Adrenal gland (tissue), 19 donors: ENCODE measurements at places on chromosomes 2 and 18. TPM values are rescaled to one million over a fixed set of nuclear protein-coding genes. Genes with fewer than 3 reads are reported as not detected.

Gene UPP2
- total RNA-seq = 0.18 TPM

Gene EMX1
- not detected for total RNA-seq

Gene CDH20
- 0.12 TPM for total RNA-seq

Gene BOLL
- total RNA-seq = not detected

Gene AQP12B
- total RNA-seq = not detected

Gene DTNA
- 19.2 TPM for total RNA-seq

Gene EVA1A
- total RNA-seq = 2.0 TPM

DNA sequence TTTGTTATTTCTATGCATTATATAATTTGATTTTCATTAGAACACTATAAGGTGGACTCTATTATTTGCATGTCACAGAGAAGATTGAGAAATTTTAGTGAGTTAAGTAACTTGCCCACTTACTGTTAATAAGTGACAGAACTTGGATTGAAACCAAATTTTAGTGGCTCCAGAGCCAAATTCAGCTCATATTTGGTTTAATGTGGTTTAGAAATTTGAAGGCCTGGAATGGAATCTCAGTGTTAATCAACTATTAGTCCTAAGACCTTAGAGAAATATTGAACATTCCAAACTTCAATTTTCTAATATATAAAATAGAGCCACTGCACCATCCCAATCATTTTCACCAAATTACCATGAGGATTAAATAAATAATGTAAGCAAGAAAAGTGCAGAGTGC is 281.6 kb downstream of the ZNF385B start:
- DNase-seq = no peak

DNA sequence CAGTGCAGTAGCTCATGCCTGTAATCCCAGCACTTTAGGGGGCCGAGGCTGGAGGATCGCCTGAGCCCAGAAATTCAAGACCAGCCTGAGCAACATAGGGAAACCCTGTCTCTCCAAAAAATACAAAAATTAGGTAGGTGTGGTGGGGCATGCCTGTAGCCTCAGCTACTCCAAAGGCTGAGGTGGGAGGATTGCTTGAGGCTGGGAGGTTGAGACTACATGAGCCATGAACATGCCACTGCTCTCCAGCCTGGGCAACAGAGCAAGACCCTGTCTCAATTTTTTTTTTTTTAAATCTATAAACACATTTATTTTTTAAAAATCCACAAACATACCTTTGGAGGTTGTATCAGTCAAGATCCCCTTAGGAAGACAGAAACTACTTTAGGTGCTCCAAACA is 326.3 kb downstream of the EPHA4 start:
- DNase-seq = no peak

- DNase-seq = no peak
These were observed 51.4 kb downstream of the UXS1 start for GRCh38 chr2:106142683-106143082.

GRCh38 chr18:42533009-42533575 is 578.1 kb downstream of the PIK3C3 start:
- DNase-seq = no peak

GRCh38 chr2:11784747-11785610 is 38.5 kb downstream of the LPIN1 start:
- DNase-seq = peak; percentile 30

- DNase-seq = no peak
These were observed 1.7 kb upstream of the PER2 start for GRCh38 chr2:238290091-238290509.

DNA sequence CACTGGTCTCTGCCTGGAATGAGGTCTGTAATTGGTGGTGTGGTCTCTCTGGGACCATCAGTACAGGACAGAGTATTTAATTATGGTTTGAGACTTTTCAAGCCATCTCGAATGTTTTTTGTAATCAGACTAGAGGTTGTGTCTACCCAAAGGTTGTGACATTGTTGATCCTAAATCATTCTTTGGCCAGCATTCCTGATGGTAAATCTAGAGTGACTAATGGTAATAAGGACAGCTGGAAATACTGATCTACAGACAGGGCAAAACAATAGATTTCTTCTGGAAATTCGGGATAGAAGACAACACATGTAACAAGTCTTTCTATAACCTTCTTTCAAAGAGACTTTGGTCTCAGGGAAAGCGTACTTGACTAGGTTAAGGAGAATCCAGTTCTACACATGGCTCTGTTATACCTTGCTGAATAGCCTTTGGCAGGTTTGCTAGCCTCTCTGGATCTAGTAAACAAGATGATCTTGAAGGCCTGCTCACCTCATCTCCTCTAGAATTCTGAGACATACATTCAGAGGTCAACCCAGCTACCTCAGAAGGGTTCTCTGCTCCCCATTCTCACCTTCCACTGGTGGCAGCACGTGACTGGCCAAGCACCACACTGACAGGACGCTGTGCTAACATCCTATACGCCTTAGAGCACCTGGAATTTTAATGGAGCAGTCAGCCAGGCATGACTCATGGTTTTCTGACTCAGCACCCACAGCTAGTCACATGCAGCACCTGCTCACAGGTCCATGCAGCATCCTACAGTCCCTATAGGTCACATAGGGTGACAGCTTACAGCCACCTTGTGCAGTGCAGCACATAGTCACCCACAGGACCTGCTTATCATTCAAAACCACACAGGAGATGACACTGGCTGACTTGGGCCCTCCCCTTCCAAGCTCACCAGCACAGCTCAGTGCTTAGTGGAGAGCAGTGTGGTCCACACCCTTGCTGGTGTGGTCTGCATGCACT is 12.2 kb downstream of the PLB1 start:
- DNase-seq = no peak

GRCh38 chr2:70552501-70553333 is 909 bp downstream of the TGFA start:
- no peak for DNase-seq

GRCh38 chr2:163887182-163887581 is 151.4 kb upstream of the FIGN start:
- no peak for DNase-seq

DNA sequence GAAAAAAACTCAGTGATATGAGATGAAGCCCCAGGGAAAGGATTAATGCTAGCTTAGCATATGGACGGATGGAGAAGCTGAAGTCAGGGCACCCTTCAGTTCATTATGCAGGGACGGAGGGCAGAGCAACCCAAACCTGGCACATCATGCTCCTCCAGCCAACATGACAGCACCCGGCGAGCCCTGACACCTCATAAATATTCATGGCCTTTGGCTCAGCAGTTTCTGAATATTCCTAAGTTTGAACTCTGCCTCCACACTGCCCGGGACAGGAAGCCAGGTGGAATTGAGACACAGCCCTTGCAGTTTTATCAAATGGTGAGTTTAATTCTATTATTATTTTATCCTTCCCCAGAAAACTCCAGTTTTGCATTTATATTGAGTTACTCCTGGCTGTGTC is 87.3 kb upstream of the SH3BP4 start:
- DNase-seq = no peak

- DNase-seq = no peak
These were observed 75.1 kb upstream of the MAP4K4 start for GRCh38 chr2:101622210-101623030.

- DNase-seq = no peak
These were observed 92.4 kb downstream of the NCK2 start for GRCh38 chr2:105836840-105837692.

GRCh38 chr2:160238392-160238791 is 38.3 kb upstream of the ITGB6 start:
- DNase-seq = no peak

DNA sequence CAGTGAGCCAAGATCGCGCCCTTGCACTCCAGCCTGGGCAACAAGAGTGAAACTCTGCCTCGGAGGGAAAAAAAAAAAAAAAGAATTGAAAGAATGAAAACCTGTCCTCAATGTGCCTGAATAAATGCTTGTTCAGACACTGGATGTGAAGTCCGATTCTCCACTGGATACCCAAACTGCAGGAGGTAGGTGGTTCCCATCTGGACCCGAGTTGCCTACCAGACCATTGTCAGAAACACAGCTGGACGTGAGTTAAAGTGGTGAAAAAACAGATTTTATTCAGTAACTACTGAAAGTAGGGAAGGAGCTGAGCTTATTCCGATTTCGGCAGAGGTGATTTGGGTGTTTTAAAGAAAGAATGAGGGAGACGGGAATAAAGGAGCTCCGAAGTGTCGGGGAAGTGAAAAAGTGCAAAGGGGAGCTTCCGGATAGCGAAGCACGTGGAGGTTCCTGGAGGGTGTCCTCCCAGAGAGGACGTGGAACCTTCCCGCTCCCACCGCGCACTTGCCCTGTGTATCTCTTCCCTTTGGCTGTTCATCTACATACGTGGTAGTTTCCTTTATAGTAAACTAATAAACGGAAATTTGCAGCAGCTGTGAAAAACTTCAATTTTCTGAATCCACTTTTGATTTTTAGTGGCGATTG is 10.4 kb upstream of the ZDBF2 start:
- DNase-seq = no peak

- no peak for DNase-seq
These were observed 29.4 kb downstream of the ZFP36L2 start for GRCh38 chr2:43196768-43197587.

GRCh38 chr2:45141883-45142866 is 132.9 kb upstream of the SIX2 start:
- no peak for DNase-seq

DNA sequence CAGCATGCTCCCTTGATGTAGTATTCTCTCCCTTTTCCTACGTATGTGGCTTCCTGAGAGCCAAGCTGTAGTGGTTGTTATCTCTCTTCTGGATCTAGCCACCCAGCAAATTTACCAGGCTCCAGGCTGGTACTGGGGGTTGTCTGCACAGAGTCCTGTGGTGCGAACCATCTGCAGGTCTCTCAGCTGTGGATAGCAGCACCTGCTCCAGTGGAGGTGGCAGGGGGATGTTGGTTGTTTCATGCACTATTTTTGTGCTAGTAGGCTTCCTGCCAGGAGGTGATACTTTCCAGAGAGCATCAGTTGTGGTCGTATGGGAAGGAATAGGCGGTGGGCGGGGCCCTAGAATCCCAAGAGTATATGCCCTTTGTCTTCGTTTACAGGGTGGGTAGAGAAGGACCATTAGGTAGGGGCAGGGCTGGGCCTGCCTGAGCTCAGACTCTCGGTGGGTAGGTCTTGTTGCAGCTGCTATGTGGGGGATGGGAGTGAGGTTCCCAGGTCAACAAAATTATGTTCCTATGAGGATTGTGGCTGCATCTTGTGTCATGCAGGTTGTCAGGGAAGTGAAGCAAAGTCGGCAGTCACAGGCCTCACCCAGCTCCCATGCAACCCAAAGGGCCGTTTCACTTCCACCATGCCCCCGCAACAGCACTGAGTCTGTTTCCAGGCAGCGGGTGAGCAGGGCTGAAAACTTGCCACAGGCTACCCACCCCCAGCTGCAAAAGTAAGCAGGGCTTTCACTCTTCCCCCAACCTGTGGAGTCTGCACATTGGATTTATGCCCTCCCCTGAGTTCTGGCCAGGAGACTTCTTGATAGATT is 1139.5 kb downstream of the BCL11A start:
- no peak for DNase-seq

GRCh38 chr2:136211701-136212100 is 93.8 kb upstream of the CXCR4 start:
- DNase-seq = no peak
